ENCODE measurements at places on chromosomes 4 and X. TPM values are rescaled to one million over a fixed set of nuclear protein-coding genes. Genes with fewer than 3 reads are reported as not detected.

SLC38A5 gene
- 2.5 TPM for total RNA-seq

CPZ gene
- 0.42 TPM for total RNA-seq

P2RY4 gene
- 1.2 TPM for total RNA-seq

FAM53A gene
- 13.3 TPM for total RNA-seq

DNA sequence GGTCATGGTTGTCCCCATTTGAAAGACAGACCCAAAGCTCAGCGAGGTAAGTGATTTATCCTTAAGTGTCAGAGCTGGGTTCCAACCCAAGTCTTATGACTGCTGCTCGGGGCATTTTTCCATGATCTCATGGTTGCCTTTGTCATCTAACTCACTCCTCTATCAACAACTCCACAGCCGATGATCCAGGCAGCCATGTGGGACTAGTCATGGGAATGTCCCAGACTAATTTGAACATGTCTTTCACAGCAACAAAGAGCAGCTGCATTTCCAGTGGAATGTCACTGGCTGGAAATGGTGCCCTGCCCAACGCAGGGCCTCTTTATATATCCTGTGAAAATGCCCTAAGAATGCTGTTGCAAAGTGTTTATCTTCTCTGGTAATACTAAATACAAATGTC is 284.8 kb upstream of the PPARGC1A start:
- no peak for DNase-seq
- H3K4me3 ChIP-seq: no peak overlapping the region
- no peak overlapping the region for H3K27ac ChIP-seq
- H3K36me3 ChIP-seq: no peaks in the 10 kb centered on the region

- no peak overlapping the region for H3K27ac ChIP-seq
- no peak overlapping the region for H3K4me3 ChIP-seq
- H3K36me3 ChIP-seq: no peaks in the 10 kb centered on the region
- no peak for DNase-seq
Observed at GRCh38 chrX:55867181-55867651, 149.7 kb downstream of the RRAGB start.

- H3K36me3 ChIP-seq: no peaks in the 10 kb centered on the region
- no peaks in the 10 kb centered on the region for H3K27me3 ChIP-seq
- H3K4me3 ChIP-seq: no peak overlapping the region
- DNase-seq: no peak
- no peaks in the 10 kb centered on the region for H3K4me1 ChIP-seq
- H3K27ac ChIP-seq: no peak overlapping the region
Observed at GRCh38 chr4:124321364-124321763, 391.2 kb downstream of the ANKRD50 start.

DNA sequence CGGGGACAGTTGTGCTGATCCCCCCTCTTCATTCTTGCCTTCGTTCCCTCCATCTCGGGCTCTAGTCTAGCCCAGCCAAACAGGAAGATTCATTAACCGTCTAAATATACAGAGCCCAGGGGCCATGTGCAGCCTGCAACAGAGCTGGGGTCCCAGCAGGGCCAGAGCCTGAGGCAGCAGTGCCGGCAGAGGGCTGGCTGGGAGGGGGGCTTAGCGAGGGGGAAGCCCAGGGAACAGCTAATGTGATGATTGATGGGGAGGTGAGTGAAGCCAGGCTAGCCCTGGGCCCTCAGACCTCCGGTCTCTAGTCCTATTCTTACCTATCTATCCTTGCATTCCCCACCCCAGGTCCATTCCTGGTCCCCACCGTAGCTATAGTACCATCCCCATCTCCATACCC is 22.3 kb downstream of the EFNB1 start:
- no peaks in the 10 kb centered on the region for H3K27me3 ChIP-seq
- H3K4me1 ChIP-seq: peaks cover 10% of the 10 kb centered on the region
- no peak overlapping the region for H3K27ac ChIP-seq
- no peak overlapping the region for H3K4me3 ChIP-seq
- H3K36me3 ChIP-seq: no peaks in the 10 kb centered on the region
- no peak for DNase-seq

DNA sequence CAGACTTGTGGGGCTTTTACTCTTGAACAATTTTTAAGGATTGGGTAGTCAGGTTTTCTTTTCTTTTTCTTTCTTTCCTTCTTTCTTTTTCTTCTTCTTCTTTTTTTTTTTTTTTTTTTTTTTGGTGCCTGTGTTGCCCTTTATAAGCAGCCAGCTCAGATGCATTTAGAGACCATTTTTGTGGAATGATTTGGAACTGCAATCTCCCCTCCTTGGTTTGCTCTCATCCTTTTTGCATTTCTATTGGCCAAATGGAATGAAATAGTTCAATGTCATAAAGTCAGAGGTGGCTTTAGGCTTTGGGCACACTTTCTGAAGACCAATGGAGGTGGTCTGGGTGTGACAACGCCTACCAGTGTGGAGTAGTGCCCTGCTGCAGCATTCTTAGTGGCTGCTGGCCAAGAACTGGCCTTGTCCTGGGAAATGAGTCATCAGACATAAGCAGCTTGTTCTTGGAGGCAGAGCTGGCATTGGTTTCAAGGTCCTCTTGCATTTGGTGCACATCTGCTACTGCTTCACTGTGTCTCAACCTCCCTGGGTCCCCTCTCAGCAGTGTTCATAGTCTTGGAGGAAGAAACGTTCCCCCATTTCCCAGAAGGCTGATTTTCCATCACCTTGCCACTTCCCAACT is 84.5 kb downstream of the CT47B1 start:
- no peaks in the 10 kb centered on the region for H3K27me3 ChIP-seq
- H3K27ac ChIP-seq: no peak overlapping the region
- peaks cover 9% of the 10 kb centered on the region for H3K4me1 ChIP-seq
- no peak for DNase-seq
- no peaks in the 10 kb centered on the region for H3K36me3 ChIP-seq

DNA sequence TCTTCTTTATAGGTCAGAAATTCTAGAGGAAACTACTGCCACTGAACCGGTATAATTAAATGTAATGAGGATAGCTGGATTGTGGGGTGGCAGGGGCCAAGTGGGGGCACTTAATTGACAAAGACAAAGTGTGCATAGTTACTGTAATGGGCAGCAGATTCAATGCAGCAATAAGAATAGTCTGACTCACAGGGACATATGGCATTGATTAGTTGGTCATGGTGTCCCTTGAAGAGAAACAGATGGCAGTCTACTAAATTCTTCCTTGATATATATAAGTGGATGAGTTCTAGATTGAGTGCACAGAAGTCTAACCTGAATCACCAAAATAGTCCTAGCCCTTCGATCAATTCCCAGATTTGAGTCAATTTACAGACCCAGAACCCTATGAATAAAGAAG is 31.6 kb downstream of the ETDC start:
- DNase-seq: no peak
- H3K4me3 ChIP-seq: peak overlapping the region; percentile 76
- no peaks in the 10 kb centered on the region for H3K36me3 ChIP-seq

GRCh38 chr4:109495514-109495913 is 61.9 kb downstream of the SEC24B start:
- no peak overlapping the region for H3K27ac ChIP-seq
- H3K4me1 ChIP-seq: peaks cover 9% of the 10 kb centered on the region
- no peak overlapping the region for H3K4me3 ChIP-seq
- no peak for DNase-seq
- H3K36me3 ChIP-seq: peaks cover 19% of the 10 kb centered on the region

DNA sequence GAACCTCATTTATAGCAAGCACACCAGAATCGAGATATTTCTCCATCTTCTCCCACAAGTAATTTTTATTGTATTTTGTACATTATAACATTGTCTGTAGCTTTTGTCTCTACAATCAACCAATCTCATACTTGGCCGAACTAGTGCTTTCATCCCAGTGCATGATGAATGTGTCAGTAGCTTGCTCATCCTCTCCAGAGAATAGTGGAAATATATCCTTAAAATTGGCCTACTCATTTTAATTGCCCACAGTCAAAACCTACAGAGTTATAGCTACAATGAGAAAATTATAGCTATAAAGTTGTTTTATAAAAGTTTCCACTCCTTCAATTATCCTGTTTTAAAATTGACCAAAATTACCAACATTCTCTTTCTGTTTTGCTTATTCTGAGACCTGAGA is 103.8 kb downstream of the MAPK10 start:
- no peaks in the 10 kb centered on the region for H3K36me3 ChIP-seq
- H3K4me3 ChIP-seq: no peak overlapping the region
- H3K27me3 ChIP-seq: no peaks in the 10 kb centered on the region
- no peak for DNase-seq
- no peaks in the 10 kb centered on the region for H3K4me1 ChIP-seq

DNA sequence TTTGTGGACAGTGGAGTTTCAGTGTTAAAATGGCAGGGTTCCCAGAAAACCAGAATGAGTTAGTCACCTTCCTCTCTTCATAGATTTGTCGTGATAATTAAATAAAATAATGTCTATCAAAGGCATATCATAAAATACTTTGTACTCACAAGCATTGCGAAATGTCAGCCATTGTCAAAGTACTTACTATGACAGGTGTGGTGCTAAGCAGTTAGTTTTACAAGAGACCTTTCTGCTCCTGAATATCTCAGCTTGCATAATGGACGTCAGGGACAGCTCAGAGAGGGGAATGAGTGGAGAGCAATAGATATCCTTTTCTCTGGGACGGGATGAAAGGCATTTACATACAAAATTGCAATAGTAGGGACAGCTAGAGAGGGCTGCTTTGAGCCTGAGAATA is 560.9 kb downstream of the KCNIP4 start:
- no peak overlapping the region for H3K27ac ChIP-seq
- no peak for DNase-seq
- no peaks in the 10 kb centered on the region for H3K36me3 ChIP-seq

GRCh38 chr4:181308476-181309312 is 934.5 kb upstream of the TENM3 start:
- H3K4me3 ChIP-seq: no peak overlapping the region
- H3K36me3 ChIP-seq: no peaks in the 10 kb centered on the region
- H3K4me1 ChIP-seq: no peaks in the 10 kb centered on the region
- H3K27ac ChIP-seq: no peak overlapping the region

DNA sequence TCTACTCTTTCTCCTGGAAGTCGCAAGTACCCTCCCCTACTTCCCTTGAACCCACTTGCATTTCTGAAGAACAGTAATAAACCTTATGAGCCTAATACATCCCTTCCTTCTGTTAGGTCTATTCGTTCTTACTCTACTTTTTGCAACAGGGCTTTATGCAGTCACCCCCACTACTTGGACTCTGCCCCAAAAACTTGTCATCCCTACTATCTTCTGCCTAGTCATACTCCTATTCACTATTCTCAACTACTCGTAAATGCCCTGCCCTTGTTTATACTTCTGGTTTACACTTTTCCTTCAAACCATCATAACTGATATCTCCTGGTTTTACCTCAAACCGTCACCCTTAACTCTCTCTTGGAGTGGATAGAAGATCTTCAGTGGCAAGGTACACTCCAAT is 55.2 kb upstream of the SLIT2 start:
- H3K4me1 ChIP-seq: peaks cover 14% of the 10 kb centered on the region
- no peak overlapping the region for H3K27ac ChIP-seq
- no peak for DNase-seq
- no peak overlapping the region for H3K4me3 ChIP-seq
- no peaks in the 10 kb centered on the region for H3K27me3 ChIP-seq
- H3K36me3 ChIP-seq: no peaks in the 10 kb centered on the region

DNA sequence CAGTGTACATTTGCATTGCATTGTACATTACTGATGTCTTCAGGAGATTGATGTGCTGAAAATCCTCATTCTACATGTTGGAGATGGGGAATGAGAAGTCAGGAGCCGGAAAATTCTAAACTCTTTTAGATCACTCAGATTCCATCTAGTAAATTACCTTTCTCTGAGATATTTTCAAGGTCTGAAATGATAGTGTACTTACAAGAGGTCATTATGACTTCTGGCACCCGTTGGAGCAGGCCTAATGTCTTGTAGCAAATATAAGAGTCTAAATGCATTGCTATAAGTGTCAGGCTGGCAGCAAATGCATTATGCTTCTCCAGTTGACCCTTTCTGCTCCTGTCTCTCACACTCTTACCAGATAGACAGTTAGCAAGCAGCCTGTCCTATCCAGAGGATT is 692.8 kb downstream of the GRID2 start:
- H3K27me3 ChIP-seq: no peaks in the 10 kb centered on the region
- no peak overlapping the region for H3K27ac ChIP-seq
- no peak for DNase-seq
- H3K4me3 ChIP-seq: no peak overlapping the region
- H3K4me1 ChIP-seq: no peaks in the 10 kb centered on the region

- DNase-seq: no peak
- no peaks in the 10 kb centered on the region for H3K36me3 ChIP-seq
- H3K27ac ChIP-seq: peak overlapping the region; percentile 61
- peaks cover 16% of the 10 kb centered on the region for H3K27me3 ChIP-seq
Observed at GRCh38 chr4:2462218-2462991, 6.5 kb upstream of the RNF4 start.
